ENCODE measurements at places on chromosomes 6 and 20. TPM values are rescaled to one million over a fixed set of nuclear protein-coding genes. Genes with fewer than 3 reads are reported as not detected.

The NOX3 gene
- total RNA-seq = not detected

- no peak for DNase-seq
These were observed 396.1 kb upstream of the SULF2 start for GRCh38 chr20:48181261-48181935.

The PRRT1 gene
- not detected for total RNA-seq

DNA sequence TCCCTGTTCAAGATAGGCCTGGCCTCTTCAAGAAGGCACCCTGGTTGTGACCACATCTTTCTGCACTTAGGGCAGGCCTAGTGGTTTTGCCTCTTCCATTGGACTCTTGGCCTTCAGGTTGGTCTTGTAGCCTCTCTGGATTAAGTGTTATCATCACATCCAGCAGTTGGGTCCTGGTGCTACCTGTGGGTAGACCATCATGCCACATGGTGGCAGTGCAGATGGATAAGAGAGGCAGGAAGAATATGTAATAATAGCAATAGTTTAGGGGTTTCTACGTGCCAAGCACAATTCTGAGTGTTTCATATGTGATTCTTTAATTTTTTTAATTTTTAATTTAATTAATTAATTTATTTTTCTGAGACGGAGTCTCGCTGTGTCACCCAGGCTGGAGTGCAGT, 28.5 kb upstream of the SNRPB2 start:
- DNase-seq = no peak

DNA sequence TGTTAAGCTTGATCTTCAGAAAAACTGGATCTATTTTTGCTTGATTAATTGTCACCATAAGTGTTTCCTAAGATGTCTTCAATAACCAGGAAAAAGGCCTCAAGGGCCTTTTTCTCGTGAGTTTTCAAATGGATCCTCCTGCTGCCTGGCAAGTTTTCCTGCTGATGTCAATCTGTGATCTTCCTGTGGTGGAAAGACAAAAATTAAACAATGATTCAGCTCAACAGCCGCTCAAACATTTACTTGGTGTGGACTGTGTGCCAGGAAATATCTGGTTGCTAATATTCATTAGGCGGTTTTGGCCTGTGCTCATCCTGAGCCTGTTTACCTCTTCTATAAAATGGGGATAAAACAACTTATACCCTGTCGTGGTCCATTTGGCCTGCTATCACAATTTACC, 35.4 kb upstream of the SSTR4 start:
- DNase-seq = no peak

DNA sequence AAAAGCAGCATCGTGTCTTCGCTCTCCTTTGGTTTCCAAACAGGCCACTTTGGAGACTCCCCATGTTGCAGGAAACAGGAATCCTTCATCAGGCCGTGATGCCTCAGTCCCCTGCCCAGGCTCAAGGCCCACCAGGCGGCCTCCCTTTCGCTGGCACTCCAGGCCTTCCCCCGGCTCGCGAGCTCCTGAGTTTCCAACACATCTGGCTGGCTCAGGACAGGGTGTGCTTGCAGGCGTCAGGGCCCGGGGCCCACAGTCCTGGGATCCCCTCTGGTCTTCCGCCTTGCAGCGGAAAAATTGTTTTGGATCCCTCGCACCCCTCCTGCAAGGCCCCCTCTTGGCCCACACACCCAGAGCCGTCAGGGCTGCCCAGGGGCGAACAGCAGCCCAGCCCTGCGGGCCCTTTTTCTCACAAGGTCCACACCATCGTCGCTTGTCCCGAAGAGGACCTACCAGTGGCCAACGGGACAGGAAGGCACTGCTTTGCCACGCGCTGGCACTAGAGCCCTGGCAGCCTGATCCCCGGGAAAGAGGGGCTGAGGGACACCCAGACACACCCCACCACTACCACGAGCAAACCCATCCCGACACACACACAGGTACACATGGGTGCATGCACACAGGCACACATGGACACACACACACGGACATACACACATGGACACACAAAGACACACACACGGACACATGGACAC, 1930.9 kb upstream of the DEFB115 start:
- no peak for DNase-seq

GRCh38 chr20:10308652-10309051, 90.0 kb downstream of the SNAP25 start:
- DNase-seq = no peak

DNA sequence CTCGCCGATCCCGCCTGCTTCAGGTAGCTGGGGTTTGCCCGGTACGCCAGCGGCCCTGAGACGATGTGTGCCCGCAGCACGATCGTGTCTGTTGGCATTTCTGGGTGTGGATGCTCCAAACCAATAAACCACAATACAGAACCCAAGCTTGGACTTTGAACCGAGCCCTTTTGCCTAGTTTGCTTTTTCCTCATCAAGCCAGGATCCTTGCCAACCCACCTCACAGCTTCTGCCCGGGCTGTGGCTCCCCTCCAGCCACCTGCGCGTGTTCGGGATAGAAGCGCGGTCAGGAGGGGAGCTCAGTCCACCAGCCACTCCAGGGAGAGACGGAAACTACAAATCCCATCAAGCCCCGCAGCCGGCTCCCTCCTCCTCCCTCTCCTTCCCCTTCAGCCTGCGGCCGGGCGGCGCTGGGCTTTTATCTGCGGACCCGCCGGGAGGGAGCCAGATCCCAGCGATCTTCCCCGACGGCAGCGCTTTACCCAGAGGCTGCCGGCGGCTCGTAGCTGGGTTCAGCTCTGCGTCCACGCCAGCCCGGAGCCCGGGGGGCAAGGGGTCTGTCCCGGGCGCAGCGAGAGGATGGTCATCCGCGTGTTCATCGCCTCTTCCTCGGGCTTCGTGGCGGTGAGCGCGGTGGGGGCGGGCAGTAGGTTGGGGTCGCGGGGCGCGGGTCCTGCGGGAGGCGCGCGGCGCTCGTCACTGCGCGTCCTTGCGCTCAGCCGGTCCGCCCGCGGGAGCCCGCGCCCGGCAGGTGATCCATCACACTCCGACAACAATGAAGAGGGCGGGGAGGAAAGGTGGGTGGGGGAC, at the start of gene SH3BGRL2:
TSS of gene SH3BGRL2 (plus strand) at position 447 of the 810 bp plus-strand sequence. CDS start at position 580, 133 bp downstream.
- peak; percentile 97 for DNase-seq

The SIRPD gene
- total RNA-seq = not detected

DNA sequence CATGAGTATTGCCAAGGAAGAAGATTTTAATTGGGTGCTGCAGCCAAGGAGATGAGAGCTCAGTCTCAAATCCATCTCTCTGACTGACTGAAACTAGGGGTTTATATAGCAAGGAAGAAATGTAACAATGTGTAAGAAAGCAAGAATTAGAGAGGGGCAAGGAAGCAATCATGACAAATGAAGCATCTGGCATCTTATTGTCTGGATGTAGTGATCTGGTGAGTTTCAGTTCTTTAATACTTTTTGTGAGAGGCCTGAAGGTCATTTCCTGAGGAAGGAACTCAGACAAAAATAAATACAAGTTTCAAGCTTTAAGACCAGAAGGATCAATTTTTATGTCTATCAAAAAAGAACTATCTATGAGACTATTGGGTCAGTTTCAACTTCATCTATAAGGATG, 64.2 kb downstream of the HTR1E start:
- DNase-seq = no peak

The CST7 gene
- not detected for total RNA-seq

GRCh38 chr6:44105993-44106740, 21.1 kb downstream of the MRPL14 start:
- peak; percentile 86 for DNase-seq

GRCh38 chr6:144953552-144954240, 668.6 kb downstream of the UTRN start:
- DNase-seq = peak; percentile 75

- DNase-seq = no peak
These were observed 93.7 kb downstream of the CDS2 start for GRCh38 chr20:5220321-5221060.

The EYS gene
- total RNA-seq = under 0.01 TPM

- DNase-seq = peak; percentile 84
These were observed 155.1 kb downstream of the SLC16A10 start for GRCh38 chr6:111242452-111242851.

DNA sequence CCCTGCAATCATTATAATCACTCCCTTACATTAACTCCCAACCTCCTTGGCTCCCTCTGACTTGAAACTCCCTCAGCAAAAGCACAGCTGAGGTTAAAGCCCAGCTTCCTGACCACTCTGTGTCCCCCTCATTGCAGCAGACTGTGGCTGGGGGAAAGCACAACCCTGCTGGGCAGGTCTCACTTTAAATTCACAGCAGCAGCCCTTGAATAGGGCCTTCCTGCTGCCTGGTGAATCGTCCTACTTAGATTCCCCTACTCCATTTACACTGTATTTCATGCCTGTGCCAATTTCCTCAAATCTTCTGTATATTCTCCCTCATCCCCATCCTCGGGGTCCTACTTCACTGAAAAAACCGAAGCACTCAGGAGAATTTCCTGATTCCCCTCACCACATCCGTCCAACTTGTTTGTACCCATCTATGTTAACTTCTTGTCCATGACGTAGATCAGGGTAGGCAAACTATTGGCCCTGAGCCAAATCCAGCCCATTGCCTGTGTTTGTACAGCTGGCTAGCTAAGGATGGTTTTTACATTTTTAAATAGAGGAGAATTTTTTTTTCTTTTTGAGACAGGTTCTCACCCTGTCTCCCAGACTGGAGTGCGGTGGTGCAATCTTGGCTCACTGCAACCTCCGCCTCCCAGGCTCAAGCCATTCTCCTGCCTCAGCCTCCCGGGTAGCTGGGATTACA, 31.5 kb upstream of the GCM1 start:
- DNase-seq = peak; percentile 46

DNA sequence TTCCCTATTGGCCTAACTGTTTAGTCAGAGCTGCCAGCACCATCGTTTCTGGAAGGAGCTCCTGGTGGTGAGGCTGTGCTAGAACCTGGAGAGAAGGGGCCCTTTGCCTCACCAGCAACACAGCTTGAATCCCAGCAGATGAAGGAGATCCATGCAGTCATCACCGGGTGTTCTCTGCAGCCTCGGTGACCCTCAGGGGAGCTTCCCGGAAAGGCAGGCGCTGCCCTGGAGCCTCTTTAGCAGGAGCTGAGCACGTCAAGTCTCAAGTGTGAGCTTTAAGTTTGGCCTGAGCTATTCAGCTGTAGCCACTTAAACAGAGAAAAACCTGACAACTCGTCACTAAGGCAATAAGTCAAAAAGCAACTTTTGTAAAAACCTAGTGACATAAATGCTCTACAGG, 181.2 kb upstream of the FOXQ1 start:
- no peak for DNase-seq

- peak; percentile 82 for DNase-seq
These were observed 102.6 kb downstream of the IBTK start for GRCh38 chr6:82144852-82145340.

The OTOR gene
- total RNA-seq = not detected

GRCh38 chr6:9204171-9204570, 768.8 kb upstream of the SLC35B3 start:
- no peak for DNase-seq

GRCh38 chr6:79902046-79902445, 45.3 kb downstream of the ELOVL4 start:
- DNase-seq = no peak

DNA sequence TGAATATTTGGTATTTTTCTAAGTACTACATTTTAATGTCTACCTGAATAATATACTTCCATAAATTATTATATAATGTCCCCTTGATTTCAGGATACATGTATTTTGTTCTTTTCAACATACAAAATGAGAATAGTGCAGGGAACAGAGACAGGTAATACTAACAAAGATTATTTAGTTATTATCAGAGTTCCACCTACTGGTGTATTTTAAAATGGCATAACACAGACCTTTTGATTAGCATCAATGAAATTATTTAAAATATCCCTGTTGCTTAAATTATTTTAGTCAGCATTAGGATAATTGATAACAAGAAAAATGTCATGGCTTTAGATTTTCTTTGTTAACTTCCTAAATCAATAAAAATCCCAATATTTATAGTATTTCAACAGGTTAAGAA, 184.0 kb downstream of the PRDM13 start:
- no peak for DNase-seq

The HLA-DPB1 gene
- total RNA-seq = 8.7 TPM

DNA sequence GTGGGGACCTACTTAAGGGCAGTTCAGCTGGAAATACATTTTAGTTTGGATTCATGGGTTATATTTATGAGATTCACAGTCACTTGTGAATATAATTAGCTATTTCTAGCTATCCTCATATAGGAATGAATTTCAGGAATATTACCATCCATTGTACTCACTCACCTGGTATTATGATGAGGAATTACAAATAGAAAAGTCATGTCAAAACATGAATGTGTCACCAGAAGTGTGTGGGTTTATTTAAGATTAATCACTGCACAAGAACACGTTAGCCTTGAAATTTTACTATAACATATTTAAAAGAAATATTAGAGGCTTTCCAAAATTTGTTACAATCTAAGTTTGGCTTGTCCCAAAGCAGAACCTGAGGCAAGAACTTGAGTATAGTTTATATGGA, 510.5 kb downstream of the PHF3 start:
- DNase-seq = no peak

DNA sequence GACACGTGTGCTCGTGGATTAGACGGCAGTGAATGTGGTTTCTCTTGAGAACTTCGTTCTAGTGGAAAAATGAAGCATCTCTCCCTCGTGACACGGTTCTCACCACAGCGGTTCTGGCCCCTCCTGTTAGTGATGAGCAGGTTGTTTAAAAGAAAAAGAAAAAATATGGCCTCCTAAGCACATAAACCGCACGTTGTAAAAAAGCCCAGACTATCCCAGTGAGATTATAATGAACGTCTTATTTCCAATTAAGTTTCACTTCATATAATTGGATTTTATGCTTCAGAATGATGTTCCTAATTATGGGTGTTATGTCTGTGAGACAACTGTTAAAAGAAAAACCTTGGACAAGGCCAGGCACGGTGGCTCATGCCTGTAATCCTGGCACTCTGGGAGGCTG, 74.5 kb upstream of the FRMD1 start:
- DNase-seq = no peak

The TNFRSF6B gene
- total RNA-seq = 2.9 TPM

DNA sequence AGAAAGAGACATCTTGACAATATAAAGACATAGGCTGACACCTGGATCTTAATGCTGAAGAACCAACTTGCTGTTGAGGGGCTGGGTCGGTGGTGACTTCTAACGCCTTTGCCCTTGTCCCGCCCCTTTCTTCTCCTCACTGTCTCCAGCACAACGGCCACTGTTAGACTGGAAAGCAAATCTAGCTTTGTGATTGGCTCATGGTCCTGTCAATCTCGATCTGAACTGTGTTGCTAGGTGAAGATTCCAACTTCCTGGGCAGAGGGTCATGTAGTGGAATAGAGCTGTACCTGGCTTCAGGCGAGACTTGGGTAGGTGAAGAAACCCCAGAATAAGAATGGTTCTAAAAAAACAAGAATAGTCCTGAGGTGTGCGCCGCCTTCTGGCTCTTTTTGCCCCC, at the start of gene PGK2:
TSS of gene PGK2 (minus strand) at position 110 of the 400 bp plus-strand sequence. CDS start at position 12, 98 bp downstream.
- DNase-seq = no peak

GRCh38 chr6:139882977-139883728, 508.7 kb upstream of the CITED2 start:
- no peak for DNase-seq

DNA sequence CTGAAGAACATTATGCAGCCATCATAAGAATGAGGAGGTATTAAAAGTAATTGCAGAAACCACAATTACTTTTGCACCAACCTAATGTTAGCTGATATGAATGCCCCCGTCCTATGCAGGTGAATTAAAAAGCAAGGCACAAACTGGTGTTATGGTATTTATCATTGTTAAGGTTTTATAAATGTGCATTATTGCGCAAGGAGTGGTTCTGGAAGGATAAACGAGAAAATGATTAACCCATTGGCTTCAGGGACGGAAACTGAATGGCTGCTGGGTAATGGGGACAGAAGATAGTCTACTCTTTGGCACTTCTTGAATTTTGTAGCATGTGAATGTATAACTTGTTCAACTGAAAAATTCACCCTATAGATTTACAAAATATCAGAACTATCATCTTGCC, 148.6 kb upstream of the SALL4 start:
- no peak for DNase-seq
